ENCODE measurements at places on chromosomes 16 and 17.

DNA sequence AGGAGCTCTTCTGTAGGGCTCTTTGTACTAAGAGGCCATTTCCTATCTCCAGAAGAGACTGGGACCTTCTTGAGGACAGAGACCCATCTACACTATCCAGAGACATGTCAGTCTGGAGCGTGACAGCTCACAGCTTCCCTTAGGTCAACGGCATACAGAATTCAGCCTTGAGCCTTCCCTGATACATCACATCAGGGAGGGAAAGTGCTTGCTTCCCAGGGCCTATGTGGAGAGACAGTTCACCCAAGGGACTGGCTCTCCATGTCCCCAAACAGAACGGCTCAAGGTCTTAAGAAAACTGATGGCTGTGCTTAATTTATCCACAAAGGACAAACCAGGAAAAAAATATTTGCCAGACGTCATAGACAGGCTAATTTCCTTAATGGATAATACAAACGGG, 7.7 kb downstream of the CENPV start:
- no peak for DNase-seq

GRCh38 chr17:48443712-48444111, 13.7 kb upstream of the SKAP1 start:
- no peak for DNase-seq

DNA sequence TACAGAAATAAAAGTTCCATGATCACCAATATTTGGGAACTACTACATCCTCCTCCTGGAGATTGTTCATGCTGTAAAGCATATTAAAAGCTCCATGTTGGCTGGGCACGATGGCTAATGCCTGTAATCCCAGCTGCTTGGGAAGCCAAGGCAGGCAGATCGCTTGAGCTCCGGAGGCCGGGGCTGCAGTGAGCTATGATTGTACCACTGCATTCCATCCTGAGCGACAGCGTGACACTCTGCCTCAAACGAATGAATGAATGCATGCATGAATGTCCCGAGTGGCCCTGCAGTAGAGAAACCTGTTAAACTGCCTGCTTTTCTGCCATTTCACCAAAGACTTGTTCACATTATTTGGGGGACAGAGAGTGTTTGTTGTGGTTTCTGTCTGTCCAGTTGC, 15.0 kb downstream of the CNEP1R1 start:
- DNase-seq: no peak

GRCh38 chr17:83108709-83109108, 29.3 kb downstream of the METRNL start:
- DNase-seq: no peak

- no peak for DNase-seq
Observed at GRCh38 chr16:6558126-6558525, 774.5 kb upstream of the RBFOX1 start.

DNA sequence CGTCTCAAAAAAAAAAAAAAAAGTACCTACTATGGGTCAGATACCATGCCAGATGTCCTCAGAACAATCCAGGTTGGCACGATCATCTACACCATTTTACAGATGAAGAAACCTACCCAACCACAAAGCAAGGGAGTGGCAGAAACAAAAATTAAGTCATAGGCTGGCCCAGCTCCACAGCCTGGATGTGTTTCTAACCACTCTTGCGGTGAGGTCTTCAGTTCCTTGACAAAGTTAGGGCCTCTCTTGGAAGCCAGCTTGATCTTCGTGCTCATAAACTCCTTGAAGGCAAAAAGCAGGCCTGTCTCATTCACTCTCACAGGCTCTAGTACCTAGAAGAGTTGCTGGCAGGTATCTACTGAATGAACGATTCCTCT, 6.2 kb downstream of the GGA2 start:
- no peak for DNase-seq

- no peak for DNase-seq
Observed at GRCh38 chr17:44589316-44590071, 32.2 kb downstream of the FZD2 start.

GRCh38 chr16:31413943-31414342, 14.2 kb downstream of the COX6A2 start:
- DNase-seq: no peak

GRCh38 chr16:65176603-65177002, 54.7 kb upstream of the CDH11 start:
- no peak for DNase-seq

DNA sequence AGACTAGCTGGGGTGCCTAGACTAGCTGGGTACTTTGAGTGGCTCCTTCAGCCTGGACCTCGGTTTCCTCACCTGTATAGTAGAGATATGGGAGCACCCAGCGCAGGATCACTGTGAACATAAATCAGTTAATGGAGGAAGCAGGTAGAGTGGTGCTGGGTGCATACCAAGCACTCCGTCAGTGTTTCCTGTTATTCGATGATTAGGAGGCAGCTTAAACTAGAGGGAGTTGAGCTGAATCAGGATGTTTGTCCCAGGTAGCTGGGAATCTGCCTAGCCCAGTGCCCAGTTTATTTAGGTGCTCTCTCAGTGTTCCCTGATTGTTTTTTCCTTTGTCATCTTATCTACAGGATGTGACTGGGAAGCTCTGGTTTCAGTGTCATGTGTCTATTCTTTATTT, 8.4 kb upstream of the TMEM235 start:
- DNase-seq: no peak

DNA sequence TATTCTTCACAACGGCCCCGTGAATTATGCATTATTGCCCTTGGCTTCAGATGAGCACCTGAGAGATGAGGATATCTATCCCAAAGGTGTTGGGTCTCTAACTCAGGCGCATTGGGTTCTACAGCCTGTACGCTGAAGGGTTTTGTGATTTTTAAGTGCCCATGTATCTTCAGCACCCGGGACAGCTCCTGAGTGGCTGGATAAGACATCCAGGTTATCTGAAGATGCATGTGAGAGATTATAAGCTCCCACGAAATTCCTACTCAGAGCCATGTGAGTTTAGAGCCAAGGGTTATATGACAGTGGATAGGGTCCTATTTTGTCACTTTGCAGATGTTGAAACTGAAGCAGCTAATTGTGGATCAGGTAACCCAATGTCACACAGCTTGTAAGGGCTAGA, 612.3 kb upstream of the EEF2KMT start:
- DNase-seq: no peak

DNA sequence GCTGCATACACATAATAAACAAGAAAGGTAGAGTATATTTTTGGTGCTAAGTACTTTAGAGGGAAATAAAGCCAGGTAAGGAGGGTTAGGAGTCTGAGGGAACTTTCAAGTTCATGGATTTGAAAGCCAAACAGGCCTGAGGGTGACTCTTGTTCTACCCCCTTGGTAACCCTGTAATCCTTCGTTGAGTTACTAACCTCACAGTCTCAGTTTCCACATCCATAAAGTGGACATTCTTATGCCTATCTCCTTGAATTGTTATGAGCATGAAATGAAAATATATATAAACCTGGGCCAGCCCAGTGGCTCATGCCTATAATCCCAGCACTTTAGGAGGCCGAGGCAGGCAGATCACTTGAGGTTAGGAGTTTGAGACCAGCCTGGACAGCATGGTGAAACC, 22.4 kb downstream of the PECAM1 start:
- no peak for DNase-seq

DNA sequence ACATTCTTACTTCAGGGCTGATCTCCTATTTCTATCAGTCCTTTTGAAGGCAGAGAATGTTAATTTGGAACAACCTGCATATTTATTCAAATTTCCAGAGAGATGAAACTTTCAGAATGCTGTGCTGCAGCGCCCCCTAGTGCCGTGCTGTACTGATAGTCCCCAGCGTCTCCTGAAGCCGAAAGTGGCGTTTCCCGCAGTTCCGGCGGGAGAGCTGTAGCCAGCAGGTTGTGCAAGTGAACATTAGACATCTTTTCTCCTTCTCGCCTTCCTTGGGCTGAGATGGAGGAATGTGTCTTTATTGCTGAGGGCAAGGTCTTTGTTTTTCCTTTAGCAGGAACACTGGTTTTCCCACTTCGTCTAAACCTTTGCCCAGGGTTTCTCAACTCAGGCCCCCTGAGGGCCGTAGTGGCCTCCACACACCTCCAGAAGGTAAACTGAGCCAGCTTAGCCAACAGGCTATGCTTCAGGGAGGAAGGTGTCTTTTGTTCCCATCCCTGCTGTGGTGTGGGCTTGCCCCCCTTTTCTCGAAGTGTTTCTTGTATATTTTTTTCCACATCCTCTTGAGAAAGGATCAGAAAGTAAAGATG, 26.4 kb downstream of the USP10 start:
- peak; percentile 43 for DNase-seq

DNA sequence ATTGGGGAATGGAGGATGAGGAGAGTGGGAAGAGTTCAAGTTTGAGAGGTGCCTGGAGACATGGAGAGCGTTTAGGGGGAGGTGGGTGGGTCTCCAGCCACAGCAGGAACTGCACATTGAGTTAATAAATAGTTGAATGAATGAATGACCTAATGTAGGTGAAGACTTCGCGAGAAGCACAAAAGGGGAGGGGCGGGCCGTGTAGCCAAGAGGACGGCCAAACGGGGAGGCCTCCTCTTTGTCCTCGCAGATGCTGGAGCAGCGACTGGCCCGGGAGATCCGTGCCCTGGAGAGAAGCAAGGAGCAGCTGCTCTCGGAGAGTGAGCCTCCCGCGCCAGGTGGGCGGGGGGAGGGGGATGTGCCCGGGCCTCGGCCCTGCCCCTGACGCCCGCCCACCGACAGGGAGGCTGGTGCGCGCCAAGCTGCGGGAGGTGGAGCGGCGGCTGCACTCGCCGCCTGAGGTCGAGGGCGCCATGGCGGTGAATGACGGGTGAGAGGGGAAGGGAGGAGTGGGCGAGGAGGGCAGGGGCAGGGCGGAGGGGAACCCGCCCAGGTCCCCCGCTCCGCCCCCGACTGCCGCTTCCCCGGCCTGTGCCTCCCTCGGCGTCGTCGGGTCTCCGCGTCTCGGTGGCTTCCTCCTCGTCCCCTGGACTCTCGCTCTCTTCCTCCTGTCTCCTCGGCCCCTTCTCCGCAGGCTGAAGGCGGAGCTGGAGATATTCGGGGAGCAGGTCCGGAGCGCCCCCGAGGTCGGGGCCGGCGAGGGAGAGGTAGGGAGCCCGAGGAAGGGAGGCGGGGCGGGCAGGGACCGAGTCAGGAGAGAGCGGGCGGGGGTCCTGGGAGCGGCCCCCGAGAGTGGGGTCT, 12.9 kb downstream of the SYCE1L start:
- peak; percentile 60 for DNase-seq

DNA sequence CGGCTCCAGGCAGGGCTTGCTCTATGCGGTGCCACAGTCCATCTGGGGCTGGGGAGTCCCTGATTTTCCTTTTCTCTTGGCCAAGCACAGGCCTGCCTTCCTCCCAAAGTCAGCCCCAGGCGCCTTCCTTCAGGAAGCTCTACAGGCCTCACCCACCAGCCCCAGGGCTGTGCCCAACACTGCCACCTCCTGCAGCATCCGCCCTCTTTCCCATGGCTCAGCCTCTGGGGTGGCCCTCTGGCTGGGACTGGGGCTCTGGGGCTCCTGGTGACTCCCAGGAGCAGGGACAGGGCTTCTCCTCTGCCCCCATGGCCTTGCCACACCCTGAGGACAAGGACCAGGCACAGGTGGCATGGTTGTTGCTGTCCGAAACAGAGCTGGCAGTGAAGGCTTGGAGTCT, 817 bp downstream of the ITGB4 start:
- DNase-seq: no peak

DNA sequence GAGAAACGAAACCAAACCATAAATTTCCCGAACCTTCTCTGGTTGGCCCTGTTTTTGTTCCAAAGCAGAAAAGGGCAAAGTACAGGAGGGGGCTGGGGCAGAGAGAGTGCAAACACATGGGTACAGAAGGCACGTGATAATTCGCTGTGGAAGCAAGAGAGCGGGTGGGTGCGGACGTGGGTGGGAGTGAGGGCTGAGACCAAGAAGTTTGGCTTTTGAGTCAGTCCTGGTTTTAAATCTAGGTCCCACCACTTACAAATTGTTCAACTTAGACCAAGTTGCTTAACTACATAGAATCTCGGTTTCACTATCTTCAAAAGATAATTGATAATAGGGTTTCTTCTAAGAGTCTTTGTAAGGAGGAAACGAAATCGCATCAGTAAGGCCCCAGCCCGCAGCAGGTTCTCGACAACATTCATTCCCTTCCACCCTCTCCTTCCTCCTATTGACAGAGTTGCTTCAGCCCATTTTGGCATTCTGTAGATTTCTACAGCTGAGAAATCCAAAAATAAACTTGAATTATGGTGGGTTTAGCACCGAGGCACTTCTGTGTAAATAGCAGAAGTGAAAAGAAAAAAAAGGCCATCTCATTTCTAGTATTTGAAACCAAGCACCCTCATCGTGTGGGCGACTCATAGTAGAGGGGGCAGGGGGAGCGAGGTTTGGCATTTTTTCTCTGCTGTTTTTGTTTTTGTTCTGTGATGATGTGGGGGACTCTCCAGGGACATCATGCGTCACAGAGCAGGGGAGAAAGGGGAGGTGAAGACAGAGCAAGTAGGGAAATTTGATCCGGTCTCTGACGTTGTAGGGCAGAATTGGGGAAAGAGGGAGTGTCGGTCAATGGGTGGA, 33.6 kb upstream of the CCR7 start:
- DNase-seq: peak; percentile 54

DNA sequence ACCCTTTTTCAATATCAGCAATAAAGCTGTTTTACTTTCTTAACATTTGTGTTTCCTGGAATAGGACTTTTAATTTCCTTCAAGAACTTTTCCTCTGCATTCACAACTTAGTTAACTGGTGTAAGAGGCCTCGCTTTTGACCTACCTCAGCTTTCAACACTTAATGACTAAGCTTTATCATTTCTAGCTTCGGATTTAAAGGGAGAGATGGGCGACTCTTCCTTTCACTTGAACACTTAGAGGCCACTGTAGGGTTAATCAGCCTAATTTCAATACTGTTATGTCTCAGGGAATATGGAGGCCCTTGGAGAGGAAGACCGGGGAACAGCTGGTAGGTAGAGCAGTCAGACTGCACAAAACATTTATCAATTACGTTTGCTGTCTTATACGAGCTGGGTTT, 4.7 kb downstream of the SYNRG start:
- DNase-seq: no peak

DNA sequence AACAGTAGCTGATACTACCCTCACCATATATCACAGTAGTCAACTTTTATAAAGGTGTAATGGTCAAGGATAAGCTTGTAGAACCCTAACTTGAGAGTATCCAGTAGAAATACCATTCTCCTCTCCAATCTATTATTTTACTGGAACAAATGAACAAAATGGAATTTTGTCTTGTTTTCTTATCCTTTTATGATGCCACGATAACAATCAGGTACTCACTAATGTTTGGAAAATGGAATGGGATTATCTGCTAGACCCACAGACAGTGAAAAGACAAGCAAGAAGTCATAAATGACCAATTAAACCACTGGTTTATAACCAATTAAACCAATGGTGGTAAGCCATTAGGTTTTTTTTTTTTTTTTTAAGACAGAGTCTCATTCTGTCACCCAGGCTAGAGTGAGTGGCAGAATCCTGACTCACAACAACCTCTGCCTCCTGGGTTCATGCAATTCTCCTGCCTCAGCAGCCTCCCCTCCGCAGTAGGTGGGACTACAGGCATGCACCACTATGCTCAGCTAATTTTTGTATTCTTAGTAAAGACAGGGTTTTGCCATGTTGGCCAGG, 10.4 kb downstream of the GPATCH8 start:
- DNase-seq: no peak

GRCh38 chr16:84508502-84508901, 4.0 kb upstream of the MEAK7 start:
- DNase-seq: no peak
